ENCODE measurements at places on chromosomes 6 and 20. TPM values are rescaled to one million over a fixed set of nuclear protein-coding genes. Genes with fewer than 3 reads are reported as not detected.

Gene NR2E1
- not detected for total RNA-seq

Gene AIF1
- 50.6 TPM for total RNA-seq

Gene PROKR2
- not detected for total RNA-seq

Gene DDO
- 1.3 TPM for total RNA-seq

Data from sciatic nerve (tissue), 2 donors.